Calu3 (cell line): ENCODE measurements at places on chromosomes 11 and 22. TPM values are rescaled to one million over a fixed set of nuclear protein-coding genes. Genes with fewer than 3 reads are reported as not detected.

NPAS4 gene
- total RNA-seq = not detected in 2 replicates

OR52I1 gene
- not detected in 2 replicates for total RNA-seq

GAL gene
- 1.2 and 1.9 TPM in 2 replicates for total RNA-seq

MAP6 gene
- total RNA-seq = not detected in 2 replicates

MMP12 gene
- total RNA-seq = not detected in 2 replicates

MUC5B gene
- total RNA-seq = 3.4 and 10.5 TPM in 2 replicates

KLHL35 gene
- 1.3 and 2.1 TPM in 2 replicates for total RNA-seq

APOA5 gene
- total RNA-seq = not detected in 2 replicates

GSC2 gene
- total RNA-seq = not detected in 2 replicates

RASGRP2 gene
- total RNA-seq = not detected in 2 replicates

DNA sequence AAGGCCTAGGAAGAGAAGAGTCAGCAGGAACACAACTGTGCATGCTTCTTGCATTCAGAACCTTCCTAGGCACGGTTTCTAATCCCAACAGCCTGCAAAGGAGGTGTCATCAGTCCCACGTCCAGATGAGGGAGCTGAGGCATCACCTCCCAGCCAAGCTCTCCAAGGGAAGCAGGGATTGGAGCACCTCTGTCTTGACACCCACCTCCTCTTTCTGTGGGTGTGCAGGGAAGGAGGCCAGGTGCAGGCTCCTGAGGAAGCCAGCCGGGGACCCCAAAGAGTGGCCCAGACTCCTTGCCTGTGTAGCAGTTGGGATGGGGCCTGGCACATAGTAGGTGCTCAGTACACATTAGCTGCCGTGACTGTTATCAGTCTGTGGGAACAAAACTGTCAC lies 2.0 kb downstream of the PNPLA5 start:
- no peak for DNase-seq

- no peak for DNase-seq
Measured at GRCh38 chr11:104127828-104128227, 36.1 kb downstream of the PDGFD start.

GRCh38 chr11:94152678-94153065 lies 24.0 kb downstream of the PANX1 start:
- no peak for DNase-seq

- DNase-seq = no peak
Measured at GRCh38 chr11:112004389-112004788, 20.8 kb upstream of the DLAT start.

DNA sequence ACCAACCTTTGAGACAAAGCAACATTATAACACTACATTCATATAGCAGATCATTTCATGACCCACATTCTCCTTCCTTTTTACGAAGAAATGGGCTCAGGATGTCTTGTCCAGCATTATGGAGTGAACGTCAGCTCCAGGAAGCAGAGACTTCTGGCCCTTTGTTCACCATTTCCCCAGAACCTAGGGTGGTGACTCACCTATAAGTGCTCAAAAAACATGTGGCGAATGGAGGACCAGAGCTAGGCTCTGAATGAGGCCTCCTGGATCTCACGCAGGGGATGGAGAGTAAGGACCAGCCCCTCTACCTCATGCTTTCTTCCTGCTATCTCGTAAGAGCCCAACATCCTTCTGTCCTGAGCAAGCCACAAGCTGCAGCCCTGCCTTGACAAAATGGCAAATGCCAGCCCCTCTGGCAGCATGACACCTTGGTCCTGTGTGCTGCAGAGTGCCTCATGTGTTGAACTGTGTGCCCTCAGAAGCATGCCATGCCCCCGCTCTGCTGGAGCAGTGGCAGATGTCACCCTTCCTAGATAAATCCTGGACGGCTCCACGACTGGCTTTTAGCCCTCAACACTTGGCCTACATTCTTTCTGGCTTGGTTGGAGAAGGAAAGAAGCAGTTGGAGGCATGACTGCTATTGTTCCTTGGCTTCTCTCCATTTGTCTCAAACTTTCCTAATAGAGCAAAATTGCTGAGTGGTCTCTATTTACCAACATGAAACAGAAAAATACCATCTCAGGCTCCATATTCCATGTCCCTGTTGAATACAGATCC lies 6.5 kb upstream of the ST3GAL4 start:
- DNase-seq = no peak

DNA sequence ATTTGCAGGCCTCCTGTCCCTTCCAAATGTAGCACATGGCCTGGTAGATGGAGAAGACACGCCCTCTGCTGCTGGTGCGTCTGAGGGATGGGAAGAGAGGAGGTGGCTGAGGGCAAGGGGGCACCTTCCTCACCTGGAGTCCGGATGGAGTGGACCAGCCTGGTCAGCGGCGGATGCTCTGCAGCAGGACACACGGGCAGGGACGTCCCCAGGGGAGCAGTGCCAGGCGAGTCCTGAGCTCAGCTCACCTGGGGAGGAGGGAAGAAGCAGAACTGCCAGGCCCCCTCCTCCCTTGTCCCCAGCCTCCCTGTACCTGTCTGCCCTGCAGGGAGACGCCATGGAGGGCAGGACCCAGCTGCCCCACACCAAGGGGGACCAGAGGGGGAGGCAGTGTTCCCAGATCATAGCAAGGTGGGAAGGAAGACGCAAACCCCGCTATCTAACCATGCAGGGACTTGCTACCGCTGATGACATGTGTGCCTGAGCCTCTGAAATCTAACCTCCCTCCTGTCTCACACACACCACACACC lies 1495.9 kb downstream of the BRD1 start:
- no peak for DNase-seq

DNA sequence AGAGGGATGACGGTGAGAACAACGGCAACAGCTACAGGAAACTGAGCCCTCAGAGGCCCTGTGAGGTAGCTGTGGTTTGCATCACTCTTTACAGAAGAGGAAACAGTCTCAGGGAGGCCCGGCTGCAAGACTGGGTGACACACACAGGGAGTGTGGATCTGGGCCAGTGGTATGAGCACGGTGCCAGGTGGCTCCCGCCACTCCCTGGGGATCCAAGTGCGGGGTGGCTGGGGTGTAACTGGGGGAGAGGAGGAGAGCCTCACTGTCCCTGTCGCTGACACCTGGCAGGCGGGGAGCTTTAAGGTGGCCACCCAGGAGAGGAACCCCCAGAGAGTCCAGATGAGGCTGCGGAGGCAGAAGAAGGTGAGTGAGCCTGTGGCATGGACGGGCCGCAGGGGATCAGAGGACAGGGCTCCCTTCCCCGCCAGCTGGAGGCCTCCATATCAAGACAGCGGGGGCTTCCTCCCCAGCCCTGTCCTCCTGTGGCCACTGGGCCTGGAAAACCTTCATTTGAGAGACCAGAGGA lies 5.6 kb downstream of the RGL4 start:
- no peak for DNase-seq

GRCh38 chr11:126733685-126734084 lies 266.9 kb downstream of the KIRREL3 start:
- DNase-seq = no peak

GRCh38 chr11:16512899-16513241 lies 156.5 kb upstream of the SOX6 start:
- no peak for DNase-seq

DNA sequence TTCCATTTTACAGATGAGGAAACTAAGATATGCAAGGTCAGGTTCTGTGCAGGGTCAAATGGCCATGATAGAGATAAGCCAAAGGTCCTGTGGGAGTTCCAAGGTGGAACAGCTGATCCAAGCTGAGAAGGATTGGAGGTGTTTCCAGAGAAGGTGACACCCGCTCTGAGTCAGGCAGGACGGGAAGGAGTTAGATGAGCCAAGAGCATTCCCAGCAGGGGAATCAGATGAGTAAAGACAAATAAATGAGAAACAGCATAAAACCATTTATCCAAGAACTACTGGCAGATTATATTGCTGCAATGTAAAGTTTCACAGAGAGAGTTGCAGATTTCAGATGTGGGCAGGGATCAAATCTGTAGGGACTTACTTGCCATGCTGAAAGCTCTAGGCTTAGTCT lies 18.9 kb upstream of the HEPHL1 start:
- DNase-seq = no peak

- DNase-seq = no peak
Measured at GRCh38 chr22:39746600-39747262, 146.8 kb downstream of the ENTHD1 start.
